ENCODE measurements at places on chromosomes 16 and 17.

DNA sequence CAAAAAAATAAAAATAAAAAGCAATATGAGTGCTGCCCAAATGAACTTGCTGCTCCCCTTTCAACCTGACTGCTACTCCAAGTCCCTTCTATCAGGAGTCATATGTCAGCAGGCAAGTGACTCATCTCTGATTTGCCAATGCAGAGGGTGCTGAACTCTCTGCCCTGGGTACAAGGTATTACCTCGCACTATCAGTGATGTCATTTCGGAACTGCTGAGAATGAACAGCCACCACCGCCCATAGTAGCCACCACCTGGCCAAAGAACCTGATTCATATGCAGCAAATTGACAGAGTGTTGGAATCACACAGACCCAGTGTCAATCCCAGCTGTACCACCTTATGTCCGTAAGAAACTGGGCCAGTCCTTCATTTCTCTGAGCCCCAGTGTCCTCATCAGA is 31.2 kb downstream of the LYRM9 start:
- no peak for DNase-seq

DNA sequence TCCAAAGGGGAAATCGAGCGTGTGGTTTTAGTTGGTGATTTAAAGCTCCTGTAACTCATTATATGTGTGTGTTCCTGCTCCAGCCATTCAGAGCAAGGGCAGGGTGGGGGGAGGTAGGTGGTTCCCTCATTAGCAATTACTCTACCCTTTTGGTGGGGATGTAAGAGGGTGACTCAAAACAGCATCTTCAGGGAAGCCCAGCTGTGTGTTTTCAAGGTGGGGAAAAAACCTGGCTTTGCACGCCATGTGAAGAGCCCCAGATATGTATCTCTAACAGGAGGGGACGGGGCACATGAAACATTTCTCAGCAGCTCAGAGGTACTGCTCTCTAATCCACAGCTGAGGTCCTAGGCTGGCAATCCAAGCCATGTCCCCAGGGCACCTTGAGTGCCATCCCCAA is 241.3 kb upstream of the ZFHX3 start:
- no peak for DNase-seq

DNA sequence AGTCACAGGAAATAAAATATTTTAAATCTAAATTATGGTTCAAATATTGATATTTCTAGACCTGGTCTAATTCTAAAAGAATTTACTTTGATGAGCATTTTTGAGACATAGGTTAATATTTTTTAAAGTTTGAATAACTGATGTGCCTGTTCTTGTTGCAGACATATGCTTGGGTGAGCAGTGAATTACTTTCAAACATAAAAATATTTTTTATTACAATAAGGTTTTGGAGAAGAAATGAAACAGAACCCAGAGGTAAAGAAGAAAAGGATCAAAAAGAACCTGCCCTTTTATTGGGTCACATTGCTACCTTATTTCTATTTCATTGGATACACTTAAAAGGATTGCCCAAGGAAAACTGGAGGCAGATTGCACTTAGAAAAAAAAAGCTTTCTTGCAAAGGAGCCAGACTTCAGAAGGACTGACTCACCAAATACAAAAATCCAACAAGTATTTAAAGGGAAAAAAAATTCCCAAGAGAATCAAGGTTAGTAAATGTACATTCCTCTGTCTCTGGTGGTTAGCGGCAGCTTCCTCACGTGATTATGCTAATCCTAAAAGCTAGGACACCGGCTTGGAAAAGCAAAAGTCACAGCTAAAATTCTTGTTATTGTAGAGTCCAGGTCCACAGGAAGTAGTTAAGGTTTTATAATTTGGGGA is 18.5 kb downstream of the ENPP7 start:
- no peak for DNase-seq

- no peak for DNase-seq
Measured at GRCh38 chr17:43528319-43528987, 17.7 kb downstream of the ETV4 start.

DNA sequence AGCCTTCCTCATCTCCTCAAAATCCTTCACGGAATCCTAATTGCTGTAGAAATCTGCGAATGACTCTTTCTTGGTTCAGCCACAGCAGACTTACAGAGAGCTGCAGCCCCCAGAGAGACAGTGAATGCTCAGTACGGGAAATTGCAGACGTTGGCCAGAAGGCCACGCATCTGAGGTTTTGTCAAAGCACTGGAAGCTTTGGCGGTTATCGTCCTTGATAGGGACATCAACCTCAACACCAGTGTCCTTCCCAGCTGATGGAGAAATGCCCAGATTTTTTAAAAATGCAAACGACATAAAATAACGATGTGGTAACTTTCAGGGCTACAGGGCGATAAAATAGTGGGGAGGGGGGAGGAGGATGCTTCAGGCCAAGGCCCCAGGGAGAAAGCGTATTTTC is 166.6 kb upstream of the CIBAR2 start:
- no peak for DNase-seq

- no peak for DNase-seq
Measured at GRCh38 chr17:81537343-81537855, 9.2 kb downstream of the FSCN2 start.

- DNase-seq: no peak
Measured at GRCh38 chr17:44761932-44762810, 3.4 kb downstream of the ADAM11 start.

GRCh38 chr16:77951788-77952187 is 70.6 kb upstream of the CLEC3A start:
- no peak for DNase-seq

- no peak for DNase-seq
Measured at GRCh38 chr16:57966204-57966771, 4.6 kb downstream of the CNGB1 start.

DNA sequence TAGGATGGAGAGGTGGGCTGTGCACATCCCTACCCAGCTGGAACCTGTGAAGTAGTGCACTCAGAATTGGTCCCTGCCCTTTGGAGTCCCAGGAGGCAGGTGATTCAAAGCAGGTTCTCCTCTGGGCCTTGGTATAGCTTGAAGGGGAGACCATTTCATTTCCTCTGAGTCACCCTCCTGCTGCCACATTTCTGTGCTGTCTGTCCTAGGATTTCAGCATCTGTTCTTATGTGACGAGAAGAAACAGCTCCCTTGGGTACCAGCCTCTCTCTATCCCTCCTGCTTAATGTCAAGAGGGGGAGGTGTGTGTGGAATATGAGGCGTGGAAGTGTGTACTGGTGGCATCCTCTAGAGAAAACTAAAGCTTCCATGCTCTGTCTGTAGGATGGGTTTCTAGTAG is 5.0 kb upstream of the NFE2L1 start:
- no peak for DNase-seq

GRCh38 chr17:63294776-63295175 is 151.3 kb downstream of the CYB561 start:
- DNase-seq: no peak

- DNase-seq: no peak
Measured at GRCh38 chr17:17666111-17666714, 15.0 kb upstream of the RAI1 start.

DNA sequence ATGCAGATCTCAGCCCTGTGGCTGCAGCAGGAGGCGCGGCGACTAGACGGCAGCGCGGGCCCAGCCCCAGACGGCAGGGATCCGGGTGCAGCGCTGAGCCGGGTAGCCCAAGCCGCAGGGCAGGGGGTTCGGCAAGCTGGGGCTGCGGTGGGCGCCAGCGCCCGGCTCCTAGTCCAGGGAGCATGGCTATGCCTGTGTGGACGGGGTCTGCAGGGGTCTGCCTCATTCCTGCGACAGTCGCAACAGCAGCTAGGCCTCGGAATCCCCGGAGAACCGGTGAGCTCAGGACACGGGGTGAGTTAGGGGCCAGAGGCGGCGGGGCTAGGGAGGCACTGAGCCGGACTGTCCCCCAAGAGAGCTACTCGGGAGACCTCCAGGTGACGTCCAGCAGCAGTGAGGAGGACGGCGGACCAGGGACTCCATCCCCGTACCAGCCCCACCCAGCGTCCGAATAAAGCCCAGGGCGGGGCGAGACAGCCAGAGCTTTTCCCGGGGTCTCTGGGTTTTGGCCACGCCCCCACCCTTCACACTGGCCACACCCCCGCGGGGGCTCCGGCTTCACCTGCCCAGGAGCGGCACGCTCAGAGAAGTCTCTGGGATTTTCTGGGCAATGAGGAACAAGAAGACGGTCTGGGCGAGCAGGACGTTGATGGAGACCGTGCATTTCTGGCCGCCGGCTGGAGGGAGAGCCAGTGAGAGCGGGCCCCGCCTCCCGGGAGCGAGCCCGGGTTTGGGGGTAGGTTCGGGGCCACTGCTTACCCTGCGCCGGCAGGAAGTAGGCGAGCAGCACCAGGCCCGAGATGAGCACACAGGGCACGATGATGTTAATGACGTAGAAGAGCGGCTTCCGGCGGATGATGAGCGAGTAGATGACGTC is 1.1 kb downstream of the C17orf107 start:
- DNase-seq: no peak

DNA sequence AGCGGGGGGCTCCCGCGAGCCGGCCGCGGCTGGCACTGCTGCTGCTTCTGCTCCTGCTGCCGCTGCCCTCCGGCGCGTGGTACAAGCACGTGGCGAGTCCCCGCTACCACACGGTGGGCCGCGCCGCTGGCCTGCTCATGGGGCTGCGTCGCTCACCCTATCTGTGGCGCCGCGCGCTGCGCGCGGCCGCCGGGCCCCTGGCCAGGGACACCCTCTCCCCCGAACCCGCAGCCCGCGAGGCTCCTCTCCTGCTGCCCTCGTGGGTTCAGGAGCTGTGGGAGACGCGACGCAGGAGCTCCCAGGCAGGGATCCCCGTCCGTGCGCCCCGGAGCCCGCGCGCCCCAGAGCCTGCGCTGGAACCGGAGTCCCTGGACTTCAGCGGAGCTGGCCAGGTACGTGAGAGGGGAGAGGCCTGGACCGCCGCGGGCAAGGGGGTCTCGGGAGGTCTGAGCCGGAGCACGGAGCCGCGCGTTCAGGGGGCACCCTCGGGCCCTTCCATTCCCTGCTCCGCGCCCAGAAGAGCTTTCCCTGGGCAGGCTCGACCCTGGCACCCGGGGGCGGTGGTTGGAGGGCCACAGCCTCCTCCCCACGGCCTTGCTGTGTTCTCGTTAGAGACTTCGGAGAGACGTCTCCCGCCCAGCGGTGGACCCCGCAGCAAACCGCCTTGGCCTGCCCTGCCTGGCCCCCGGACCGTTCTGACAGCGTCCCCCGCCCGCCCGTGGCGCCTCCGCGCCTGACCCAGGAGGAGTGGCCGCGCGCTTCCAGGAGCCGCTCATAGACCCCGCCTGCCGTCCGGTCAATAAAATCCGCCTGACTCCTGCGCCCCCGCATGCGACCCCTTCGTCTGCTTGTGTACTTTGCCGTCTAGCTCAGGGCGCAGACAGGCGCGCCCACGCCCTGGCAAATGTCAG is 591 bp downstream of the NPW start:
- DNase-seq: no peak

GRCh38 chr17:80457236-80457856 is 19.1 kb downstream of the NPTX1 start:
- no peak for DNase-seq

- no peak for DNase-seq
Measured at GRCh38 chr17:2580151-2580550, 13.3 kb upstream of the PAFAH1B1 start.

GRCh38 chr17:36613155-36613554 is 11.8 kb downstream of the MRM1 start:
- no peak for DNase-seq

GRCh38 chr17:36942019-36942599 is 4.8 kb downstream of the LHX1 start:
- DNase-seq: no peak

- no peak for DNase-seq
Measured at GRCh38 chr16:51072591-51072990, 78.5 kb downstream of the SALL1 start.

DNA sequence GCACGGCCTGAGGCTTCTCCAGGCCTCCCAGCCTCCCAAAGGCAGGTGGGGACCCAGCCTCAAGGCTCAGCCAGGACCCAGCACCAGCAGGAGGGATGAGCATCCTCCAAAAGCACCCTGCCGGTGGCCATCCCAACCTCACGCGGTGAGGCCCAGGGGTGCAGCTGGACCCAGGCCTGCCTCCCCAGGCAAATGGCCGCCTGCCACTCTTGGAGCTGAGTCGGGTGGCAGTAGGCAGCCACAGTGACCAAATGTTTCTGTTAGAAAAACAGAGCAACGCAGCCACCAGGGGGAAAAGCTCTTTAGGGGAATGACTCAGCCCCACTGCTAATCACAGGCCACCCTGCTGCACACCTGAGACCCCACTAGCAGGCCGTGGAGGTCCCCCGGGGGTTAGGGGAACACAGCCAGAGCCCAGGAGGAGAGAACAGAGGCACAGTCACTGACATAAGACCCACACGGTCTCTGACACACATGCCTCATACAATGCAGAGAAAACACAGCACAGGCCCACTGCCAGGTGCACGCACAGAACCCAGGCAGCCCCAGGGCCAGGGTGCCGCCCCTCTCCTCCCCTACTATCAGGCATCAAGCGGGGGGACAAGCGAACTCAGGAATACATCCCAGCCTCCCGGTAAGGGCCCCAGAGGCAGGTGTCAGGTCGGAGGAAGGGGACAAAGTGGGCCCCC is 12.4 kb downstream of the BCAR1 start:
- no peak for DNase-seq

DNA sequence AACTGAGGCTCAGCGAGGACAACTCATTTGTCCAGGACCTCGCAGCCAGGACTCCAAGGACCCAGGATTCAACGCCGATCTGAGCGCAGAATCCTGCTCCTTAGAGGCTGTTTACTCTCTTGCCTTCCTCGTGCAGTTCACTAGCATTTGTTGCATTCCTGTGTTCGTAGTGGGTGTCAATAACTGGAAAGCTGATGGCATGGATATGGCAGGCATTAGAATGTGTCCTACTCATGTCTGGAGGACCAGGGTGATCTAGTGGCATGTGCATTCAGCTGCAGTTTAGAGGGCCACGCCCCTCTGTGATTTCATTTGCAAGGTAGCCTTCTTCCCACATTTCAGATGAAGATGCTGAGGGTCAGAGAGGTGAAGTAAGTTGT is 510 bp downstream of the CRISPLD2 start:
- DNase-seq: no peak

DNA sequence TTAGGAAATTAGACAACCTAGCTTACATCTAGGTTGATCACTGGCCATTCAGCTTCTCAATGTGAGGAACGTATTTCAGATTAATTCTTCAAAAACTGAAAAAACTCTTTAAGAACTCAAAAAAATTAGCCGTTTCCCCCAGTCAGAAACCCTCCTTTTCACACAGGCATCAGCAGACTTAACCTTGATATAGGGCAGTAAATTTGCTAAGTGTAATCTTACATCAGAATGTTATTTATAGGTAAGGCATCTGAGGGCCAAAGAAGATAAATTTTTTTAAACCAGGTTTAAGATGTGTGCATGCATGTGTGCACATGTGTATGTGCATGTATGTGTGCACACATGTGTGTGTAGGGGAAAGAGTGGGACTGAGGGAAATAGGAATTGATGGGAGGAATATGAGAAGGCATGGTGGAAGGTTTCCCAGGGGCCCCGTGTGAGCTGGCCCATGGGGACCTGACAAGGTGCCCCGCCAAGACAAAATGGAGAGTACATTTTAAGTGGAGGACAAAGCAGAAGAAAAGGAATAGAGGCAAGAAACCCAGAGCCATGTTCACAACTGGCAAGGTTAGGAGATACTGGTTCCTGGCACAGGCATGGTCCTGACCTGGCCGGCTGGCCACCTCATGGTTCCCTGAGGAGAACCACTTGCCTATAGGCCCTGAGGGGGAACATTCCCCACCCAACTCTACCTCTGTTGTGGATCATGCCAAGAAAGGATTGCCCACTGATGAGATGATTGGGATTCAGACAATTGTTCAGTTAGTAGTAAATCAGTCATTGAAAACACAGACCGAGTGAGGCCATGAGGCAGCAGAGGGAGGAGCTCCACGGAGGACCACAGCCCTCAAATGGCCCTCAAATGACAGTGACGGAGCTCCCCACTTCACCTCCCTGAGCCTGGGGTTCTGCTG is 33.0 kb downstream of the TEX2 start:
- no peak for DNase-seq

GRCh38 chr17:30343796-30344195 is 9.9 kb upstream of the TMIGD1 start:
- no peak for DNase-seq
